GM23248 (cell line): ENCODE measurements at places on chromosomes 12 and 14. TPM values are rescaled to one million over a fixed set of nuclear protein-coding genes. Genes with fewer than 3 reads are reported as not detected.
A peak's percentile ranks its signal among the peaks of the same experiment; 100 is the strongest.

- no peaks in the 10 kb centered on the region for H3K36me3 ChIP-seq
- no peak overlapping the region for H3K27ac ChIP-seq
- no peaks in the 10 kb centered on the region for H3K4me1 ChIP-seq
These were observed 215.7 kb downstream of the CPNE8 start for GRCh38 chr12:38689704-38690103.

DNA sequence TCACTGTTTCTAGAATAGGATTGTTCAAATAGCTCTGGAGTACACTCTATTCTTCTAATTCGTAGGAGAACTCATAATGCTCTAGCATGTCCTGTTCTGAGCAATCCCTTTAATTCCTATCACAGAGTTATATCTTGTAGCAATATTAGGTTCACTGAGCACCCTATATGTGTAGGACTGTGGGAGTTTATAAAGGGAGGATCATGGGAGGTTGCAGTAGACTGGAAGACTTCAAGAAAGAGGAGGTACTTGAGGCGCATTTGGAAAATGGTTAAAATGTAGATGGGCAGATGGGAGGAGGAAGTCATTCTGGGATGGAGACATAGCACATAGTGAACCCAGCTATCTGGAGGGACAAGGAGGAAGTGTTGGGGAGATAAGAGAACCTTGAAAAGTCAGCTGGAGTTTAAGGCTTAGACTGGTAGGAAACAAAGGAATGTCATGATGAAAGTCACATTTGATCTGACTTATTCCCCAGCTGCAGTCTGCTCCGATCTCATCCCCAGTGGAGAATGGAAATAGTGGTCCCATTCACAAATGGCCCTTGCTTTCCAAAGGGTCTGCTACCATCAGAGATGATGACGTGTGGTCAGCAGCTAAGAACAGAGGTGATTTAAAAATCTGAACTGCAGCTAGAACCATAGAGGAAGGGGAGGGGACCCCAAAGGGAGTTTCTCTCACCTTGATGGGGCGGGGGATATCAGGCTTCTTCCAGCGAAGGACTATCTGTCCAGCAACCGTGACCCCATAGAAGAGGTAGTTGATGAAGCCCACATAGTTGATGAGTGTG, 10.1 kb upstream of the CEBPE start:
- no peaks in the 10 kb centered on the region for H3K36me3 ChIP-seq
- H3K27me3 ChIP-seq: no peaks in the 10 kb centered on the region
- no peak for DNase-seq
- peaks cover 14% of the 10 kb centered on the region for H3K4me1 ChIP-seq

AQP5 gene
- total RNA-seq: not detected in 2 replicates

GRCh38 chr12:118055144-118055557, 5.8 kb downstream of the WSB2 start:
- peak; percentile 54 for DNase-seq
- H3K27ac ChIP-seq: no peak overlapping the region
- H3K27me3 ChIP-seq: no peaks in the 10 kb centered on the region
- H3K4me3 ChIP-seq: no peak overlapping the region
- peaks cover 18% of the 10 kb centered on the region; the same call in 1 of the 2 replicates for H3K36me3 ChIP-seq
- H3K4me1 ChIP-seq: peaks cover 46% of the 10 kb centered on the region

- peaks cover 21% of the 10 kb centered on the region for H3K4me1 ChIP-seq
- no peak overlapping the region for H3K4me3 ChIP-seq
- no peaks in the 10 kb centered on the region for H3K27me3 ChIP-seq
- peak; percentile 56 for DNase-seq
These were observed 263.2 kb upstream of the ATP2B1 start for GRCh38 chr12:89971880-89972279.

DNA sequence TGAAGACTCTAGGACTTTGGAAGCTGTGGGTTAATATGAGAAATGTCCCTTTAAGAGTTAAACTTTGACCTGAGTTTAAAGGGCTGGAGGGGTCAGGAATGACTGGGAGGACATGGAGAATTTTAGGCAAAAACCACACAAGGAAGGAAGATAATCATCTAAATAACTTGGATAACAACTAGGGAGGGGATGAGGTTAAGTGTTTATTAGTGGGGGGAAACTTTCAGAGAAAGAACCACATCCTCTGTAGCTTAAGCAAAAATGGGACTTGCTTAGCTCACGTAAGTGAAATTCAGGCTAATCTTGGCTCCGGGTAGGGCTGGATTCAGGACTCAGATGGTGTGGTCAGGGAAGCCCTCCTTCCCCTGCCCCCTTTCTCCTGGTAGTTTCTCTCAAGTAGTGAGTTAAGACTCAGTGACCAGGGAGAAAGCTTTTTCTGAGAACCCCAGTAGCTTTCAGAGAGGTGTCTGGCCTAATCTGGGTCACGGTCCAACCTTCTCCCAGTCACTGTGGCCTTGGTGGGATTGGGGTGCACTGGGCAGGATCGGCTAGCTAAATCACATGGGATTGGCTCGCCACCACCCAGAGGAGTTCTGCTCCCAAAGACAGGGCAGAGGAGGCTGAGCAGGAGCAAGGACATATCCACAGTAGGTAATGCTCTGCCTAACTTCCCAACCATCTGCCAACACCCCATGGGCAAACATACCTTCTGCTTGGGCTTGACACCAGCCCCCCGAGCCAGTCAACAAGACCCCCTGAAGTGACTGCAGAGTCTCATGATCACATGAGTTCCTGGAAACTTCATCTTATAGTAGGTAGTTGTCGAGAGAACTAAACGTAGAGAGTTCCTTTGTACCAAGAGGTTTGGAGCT, 52.8 kb downstream of the ARF6 start:
- peaks cover 17% of the 10 kb centered on the region for H3K4me1 ChIP-seq
- no peaks in the 10 kb centered on the region for H3K36me3 ChIP-seq
- H3K27ac ChIP-seq: no peak overlapping the region

PRR4 gene
- total RNA-seq: 1.1 TPM in 1 of 2 replicates, not detected in the other

DNA sequence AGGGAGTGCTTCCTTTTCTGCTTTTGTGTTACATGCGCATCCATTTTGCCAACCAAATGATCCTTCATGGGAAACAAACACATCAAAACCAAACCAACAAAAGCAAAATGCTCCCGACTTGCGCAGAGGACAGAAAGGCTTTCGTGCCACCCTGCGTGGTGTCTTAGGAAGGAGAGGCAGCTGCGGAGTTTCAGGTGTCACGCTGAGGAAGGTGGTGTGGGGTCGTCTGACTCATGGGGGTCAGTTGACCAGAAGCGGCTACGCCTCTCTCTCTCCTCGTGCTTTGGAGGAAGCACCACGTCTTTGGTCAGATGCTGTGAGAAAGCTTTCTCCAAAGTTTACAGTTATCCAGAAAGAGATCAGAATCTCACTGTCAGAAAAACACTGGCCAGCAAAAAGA, 7.9 kb downstream of the EMP1 start:
- H3K27ac ChIP-seq: peak overlapping the region; percentile 100
- DNase-seq: peak; percentile 66
- peaks cover 91% of the 10 kb centered on the region for H3K4me1 ChIP-seq
- peaks cover 42% of the 10 kb centered on the region; the same call in 1 of the 2 replicates for H3K36me3 ChIP-seq

GRCh38 chr14:102805371-102805891, 28.2 kb downstream of the TRAF3 start:
- peak; percentile 79 for DNase-seq
- no peak overlapping the region for H3K27ac ChIP-seq
- no peak overlapping the region for H3K4me3 ChIP-seq
- H3K27me3 ChIP-seq: no peaks in the 10 kb centered on the region

DNA sequence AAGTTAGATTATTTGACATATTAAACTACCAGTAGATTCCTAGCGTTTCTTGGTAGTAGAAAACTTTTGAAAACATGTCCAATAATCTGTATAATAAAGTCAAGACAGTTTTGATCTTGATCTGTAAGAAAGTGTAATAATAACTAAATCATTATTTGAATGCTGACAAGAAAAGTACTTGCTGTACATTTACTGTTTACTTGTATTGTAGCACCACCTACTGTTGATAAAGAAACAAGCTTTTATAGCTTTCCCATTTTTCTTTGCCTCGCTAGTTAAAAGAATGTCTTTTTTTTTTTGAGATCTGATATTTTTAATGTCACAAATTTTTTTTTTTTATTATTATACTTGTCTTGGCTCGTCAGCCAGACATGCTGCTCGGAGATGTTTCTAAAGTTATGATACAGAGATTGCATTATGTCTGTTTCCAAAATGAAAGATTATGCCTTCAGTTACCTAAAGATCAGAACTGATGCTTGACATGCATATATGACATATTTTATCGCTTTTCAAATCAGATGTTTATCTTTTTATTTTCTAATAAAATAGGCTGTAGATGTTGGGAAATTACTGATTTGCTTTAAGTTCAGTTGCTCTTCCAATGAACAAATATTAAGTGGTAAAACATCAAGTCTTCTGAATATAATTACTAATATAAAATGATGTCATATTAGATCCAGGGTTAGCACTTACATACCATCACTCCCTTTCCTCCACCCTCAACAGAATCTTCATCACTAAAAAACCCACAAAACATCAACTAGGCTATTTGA, 140.5 kb downstream of the AKAP6 start:
- no peaks in the 10 kb centered on the region for H3K27me3 ChIP-seq
- peak; percentile 78 for DNase-seq
- H3K4me3 ChIP-seq: peak overlapping the region; percentile 23; the same call in 1 of the 2 replicates
- no peaks in the 10 kb centered on the region for H3K36me3 ChIP-seq
- H3K27ac ChIP-seq: peak overlapping the region; percentile 83

- no peaks in the 10 kb centered on the region for H3K27me3 ChIP-seq
- peak overlapping the region; percentile 24; the same call in 1 of the 2 replicates for H3K4me3 ChIP-seq
- H3K36me3 ChIP-seq: peaks cover 29% of the 10 kb centered on the region
- H3K27ac ChIP-seq: peak overlapping the region; percentile 97
- no peak for DNase-seq
These were observed 10.5 kb upstream of the PNMA1 start for GRCh38 chr14:73724696-73725095.

- no peaks in the 10 kb centered on the region for H3K27me3 ChIP-seq
- no peak for DNase-seq
- H3K27ac ChIP-seq: no peak overlapping the region
- H3K36me3 ChIP-seq: no peaks in the 10 kb centered on the region
- no peak overlapping the region for H3K4me3 ChIP-seq
These were observed 17.3 kb upstream of the YAF2 start for GRCh38 chr12:42255221-42255865.

ANO2 gene
- not detected in 2 replicates for total RNA-seq

DNA sequence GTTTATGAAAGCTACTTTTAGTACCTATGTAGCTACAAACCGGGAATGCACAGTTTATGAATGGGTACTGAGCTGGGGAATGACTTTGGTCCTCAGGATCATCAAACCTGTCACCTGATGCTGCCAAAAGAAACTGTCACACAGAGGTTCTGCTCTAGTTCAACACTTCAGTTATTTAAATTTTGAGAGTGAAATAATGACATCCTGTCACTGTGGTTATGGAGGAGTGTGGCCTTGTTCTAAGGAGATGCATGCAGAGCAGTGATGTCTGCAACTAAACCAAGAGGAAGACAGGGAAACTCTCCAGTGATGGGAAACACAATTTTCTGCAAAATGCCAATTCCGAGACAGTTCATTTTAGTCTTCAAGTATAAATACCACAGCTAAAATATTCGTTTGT, 4.8 kb upstream of the AEBP2 start:
- no peak for DNase-seq
- H3K27ac ChIP-seq: no peak overlapping the region
- no peak overlapping the region for H3K4me3 ChIP-seq
- no peaks in the 10 kb centered on the region for H3K27me3 ChIP-seq
- no peaks in the 10 kb centered on the region for H3K36me3 ChIP-seq

ZDHHC22 gene
- not detected in 2 replicates for total RNA-seq

- DNase-seq: peak; percentile 7
- no peaks in the 10 kb centered on the region for H3K27me3 ChIP-seq
- H3K36me3 ChIP-seq: 0 out of 2 replicates have a peak, but pooled peaks cover 13% of the 10 kb centered on the region
- H3K4me1 ChIP-seq: peaks cover 13% of the 10 kb centered on the region
- no peak overlapping the region for H3K27ac ChIP-seq
- H3K4me3 ChIP-seq: no peak overlapping the region
These were observed 73.4 kb downstream of the MNAT1 start for GRCh38 chr14:60807971-60808370.

ADGRD1 gene
- total RNA-seq: 7.9 and 8.2 TPM in 2 replicates

DNA sequence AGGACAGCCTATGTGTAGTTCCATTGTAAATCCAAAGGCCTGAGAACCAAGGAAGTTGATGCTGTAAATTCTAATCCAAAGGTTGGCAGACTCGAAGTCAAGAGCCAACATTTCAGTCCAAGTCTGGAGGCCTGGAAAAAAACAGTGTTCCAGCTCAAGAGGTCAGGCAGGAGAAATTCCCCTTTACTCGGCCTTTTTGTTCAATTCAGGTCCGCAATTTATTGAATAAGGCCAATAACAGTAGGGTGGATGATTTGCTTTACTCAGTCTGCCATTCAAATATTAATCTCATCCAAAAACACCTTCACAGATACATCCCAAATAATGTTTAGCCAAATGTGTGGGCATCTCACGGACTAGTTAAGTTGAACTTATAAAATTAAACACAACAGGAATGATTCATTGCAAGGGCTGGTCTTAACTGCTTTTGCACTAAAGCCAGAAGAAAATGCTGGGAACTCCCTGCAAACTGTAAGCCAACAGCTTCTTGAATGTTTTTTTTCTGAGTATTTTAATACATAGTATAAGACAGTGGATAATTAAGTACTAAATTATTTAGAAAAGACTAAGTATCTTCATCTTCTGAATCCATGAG, 197.4 kb upstream of the GARIN6 start:
- H3K4me3 ChIP-seq: no peak overlapping the region
- DNase-seq: peak; percentile 42
- no peak overlapping the region for H3K27ac ChIP-seq
- no peaks in the 10 kb centered on the region for H3K36me3 ChIP-seq

DNA sequence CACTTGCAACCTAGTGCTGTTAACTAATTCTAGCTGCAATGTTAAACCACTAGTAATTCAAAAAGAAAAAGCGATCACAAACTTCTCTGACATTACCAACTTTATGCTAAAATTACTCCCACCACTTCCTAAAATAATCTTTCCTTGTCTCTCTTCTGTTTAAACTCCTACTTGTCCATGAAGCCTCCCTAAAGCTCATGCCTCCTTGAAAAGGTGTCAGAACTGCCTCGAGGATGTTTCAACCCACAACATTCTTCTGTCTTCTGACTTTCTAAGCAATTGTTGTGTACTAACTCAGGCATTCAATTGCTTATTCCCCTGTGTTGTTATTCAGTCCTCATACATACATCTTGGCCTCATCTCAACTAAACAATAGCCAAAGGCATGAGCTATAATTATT, 5.9 kb downstream of the GNPTAB start:
- no peaks in the 10 kb centered on the region for H3K27me3 ChIP-seq
- no peak overlapping the region for H3K4me3 ChIP-seq
- peaks cover 3% of the 10 kb centered on the region for H3K4me1 ChIP-seq
- DNase-seq: peak; percentile 8
- H3K27ac ChIP-seq: no peak overlapping the region

TAC3 gene
- not detected in 2 replicates for total RNA-seq

GRCh38 chr12:104226672-104227071, 11.1 kb downstream of the TXNRD1 start:
- no peaks in the 10 kb centered on the region for H3K27me3 ChIP-seq
- no peak overlapping the region for H3K27ac ChIP-seq
- no peak overlapping the region for H3K4me3 ChIP-seq
- DNase-seq: peak; percentile 56
- H3K4me1 ChIP-seq: peaks cover 6% of the 10 kb centered on the region

SLC22A17 gene
- 32.8 and 42.3 TPM in 2 replicates for total RNA-seq

COQ10A gene
- 8.2 and 10.3 TPM in 2 replicates for total RNA-seq

GRCh38 chr12:116996093-116996492, 85.3 kb downstream of the FBXW8 start:
- no peak overlapping the region for H3K27ac ChIP-seq
- H3K27me3 ChIP-seq: no peaks in the 10 kb centered on the region
- H3K4me1 ChIP-seq: peaks cover 13% of the 10 kb centered on the region

- no peaks in the 10 kb centered on the region for H3K36me3 ChIP-seq
- H3K27ac ChIP-seq: no peak overlapping the region
- H3K4me1 ChIP-seq: no peaks in the 10 kb centered on the region
- DNase-seq: no peak
These were observed 326.1 kb downstream of the FSCB start for GRCh38 chr14:44180975-44181374.

FIGNL2 gene
- total RNA-seq: 0.32 and 0.76 TPM in 2 replicates
